ENCODE measurements at places on chromosomes 16 and 17.

DNA sequence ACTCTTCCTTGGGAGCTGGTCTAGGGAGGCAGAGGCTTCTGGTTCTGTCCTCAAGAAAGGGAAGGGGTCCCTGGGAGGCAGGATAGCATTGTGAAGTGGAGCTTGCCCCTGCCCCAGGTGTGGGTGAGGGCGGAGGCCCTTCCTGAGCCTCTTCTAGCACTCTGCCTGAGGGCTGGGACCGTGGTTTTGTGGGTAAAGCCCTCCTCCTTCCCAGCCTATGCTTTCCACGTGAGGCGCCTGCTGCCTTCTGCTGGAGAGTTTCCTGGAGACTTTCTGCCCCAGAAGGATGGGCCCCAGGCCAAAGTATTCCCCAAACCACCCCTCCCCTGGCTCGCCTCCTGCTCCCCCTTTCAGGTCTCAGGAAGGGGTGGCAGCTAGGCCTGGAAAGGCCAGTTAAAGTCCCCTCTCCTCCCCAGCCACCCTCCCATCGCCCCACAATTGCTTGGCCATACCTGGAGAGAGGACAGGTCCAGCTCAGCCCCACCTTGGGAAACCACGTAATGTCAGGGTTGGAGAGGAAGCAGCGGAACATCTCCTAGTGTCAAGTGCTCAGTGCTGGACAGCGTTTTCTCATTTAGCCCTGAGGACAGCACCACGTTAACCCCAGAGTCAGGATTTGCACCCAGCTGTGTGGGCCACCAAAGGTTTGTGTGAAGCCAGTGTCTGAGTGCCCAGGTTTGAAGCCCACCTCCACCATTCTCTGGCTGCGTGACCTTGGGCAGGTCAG, 5.6 kb downstream of the SBK1 start:
- no peak for DNase-seq

DNA sequence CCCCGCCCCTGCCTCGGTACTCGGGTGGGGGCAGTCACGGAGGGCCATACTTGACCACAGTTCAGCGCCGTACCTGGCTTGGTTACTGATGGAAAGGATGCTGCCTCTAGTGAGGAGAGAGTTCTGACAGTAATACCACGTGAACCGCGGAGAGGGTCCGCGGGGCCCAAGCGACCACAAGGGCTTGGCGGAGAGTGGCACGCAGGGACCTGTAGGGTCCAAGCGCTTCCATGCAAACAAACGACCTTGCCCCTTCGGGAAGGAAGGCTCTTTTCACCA, 9.2 kb downstream of the KDM6B start:
- no peak for DNase-seq

DNA sequence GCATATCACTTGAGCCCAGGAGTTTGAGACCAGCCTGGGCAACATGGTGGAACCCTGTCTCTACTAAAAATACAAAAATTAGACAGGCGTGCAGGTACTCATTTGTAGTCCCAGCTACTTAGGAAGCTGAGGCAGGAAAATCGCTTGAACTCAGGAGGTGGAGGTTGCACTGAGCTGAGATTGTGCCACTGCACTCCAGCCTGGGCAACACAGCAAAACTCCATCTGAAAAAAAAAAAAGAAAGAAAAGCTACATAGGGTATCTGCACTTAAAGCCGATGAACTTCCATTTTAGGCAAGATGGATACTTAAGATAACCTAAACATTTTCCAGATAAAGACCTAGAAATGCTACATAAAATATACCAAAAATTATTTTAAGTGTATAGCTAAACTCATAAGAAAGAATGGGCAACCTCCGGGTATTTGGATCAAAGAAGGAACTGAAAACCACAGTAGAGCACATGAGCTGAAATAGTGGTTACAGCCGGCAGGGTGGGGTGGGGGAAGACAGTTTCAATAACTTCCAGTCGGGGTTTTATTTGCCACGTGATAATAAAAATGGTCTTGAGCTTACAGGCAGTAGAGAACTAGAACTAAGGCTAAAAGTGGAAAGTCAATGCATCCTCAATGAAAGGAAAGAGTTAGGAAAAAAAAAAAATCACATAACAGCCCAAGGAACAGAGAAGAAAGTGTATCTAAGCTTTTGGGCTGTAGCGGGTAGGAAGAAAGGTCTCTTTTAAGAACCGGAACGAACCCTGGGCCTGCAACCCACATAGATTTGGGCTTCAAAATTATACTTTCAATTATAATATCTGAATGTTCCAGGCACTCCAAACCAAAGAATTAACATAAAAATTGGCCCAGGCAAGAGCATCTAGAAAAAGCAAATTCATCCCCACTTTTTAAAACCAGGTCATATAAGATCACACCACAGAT, 53.1 kb downstream of the CFDP1 start:
- no peak for DNase-seq

- no peak for DNase-seq
These were observed 298.6 kb downstream of the SEC14L1 start for GRCh38 chr17:77439189-77440018.

DNA sequence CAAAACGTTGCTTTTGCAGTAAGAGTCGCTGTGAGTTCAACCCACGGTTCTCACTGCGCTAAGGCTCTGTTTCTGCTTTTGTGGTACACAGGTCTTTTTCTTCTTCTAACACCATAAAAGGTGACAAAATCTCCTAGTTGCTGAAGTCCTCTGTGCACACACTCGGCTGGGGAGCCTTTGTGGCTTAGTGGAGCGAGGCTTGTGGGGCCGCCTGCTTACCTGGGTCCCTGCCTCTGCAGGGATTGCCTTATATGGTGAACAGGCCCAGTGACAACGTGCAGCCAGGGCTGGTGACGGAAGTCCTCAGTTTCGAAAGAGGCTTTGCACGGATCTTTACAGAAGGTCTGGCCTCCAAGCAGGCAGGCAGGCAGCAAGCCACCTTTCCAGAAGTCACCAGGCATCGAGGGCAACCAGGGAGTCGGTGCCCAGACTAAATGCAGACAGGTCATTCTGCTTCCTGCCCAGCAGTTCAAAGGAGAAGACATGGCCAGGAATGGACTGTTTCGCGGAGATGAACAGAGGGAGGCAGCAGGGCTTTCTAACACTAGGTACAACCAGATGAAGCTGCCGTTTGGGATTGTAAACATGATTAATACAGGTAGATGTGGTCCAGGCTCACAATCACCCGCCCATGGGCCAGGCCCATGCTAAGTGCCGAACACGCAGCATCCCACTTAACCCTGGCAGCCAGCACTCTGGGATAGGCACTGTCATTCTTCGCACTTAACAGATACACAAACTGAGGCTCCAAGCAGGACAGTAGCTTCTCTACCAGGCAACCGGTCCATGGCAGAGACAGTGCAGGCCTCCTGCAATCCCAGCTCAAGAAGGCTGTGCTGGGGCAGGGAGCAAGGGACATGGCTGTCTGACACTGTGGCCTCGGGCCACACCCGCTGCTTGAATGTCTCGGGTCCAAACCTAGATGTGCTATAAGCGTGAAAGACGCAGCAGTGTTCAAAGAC, 10.7 kb upstream of the MEAK7 start:
- no peak for DNase-seq

DNA sequence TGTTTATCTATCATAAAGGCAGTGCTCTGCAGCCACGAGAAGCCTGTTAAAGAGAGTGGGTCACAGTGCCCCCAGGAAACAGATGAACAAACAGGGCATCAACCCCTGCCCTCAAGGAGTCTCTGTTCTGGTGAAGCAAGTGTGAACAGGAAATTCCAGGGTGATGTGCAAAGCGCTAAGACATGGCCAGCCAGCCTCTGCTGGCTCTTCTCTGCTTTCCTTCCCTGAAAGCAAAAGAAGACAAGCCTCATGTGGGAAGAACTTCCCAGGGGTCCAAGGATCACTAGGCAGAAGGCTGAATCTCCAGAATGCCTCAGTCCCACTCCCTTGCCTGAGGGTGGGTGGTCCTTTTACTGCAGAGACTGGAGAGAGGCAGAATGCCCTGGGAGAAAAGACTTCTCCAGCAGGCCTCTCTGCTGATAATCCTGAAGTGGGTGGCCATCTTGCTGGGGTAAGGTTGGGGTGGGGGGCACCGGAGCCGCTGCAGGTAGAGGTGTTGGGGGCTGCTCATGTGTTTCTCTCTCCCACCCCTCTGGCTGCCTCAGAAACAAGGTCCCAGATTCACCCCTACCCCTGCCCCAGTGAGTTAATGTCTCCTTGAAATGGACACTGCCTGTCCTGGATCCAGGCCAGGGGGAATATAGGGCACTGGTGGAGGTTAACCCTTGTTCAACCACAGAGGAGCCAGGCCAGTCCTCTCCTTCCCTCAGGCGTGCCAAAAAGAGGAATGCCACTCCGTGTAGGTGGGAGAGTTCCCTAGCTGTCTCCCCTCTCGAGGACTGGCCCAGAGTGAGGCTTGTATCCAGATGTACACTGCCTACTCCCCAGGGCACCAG, 2.4 kb downstream of the ANKRD13B start:
- DNase-seq: no peak

- no peak for DNase-seq
These were observed 31.2 kb downstream of the CIBAR2 start for GRCh38 chr16:85081038-85081437.

GRCh38 chr16:17063201-17064139, 407.3 kb downstream of the XYLT1 start:
- no peak for DNase-seq

GRCh38 chr16:20830372-20830771, 24.0 kb downstream of the REXO5 start:
- DNase-seq: no peak

DNA sequence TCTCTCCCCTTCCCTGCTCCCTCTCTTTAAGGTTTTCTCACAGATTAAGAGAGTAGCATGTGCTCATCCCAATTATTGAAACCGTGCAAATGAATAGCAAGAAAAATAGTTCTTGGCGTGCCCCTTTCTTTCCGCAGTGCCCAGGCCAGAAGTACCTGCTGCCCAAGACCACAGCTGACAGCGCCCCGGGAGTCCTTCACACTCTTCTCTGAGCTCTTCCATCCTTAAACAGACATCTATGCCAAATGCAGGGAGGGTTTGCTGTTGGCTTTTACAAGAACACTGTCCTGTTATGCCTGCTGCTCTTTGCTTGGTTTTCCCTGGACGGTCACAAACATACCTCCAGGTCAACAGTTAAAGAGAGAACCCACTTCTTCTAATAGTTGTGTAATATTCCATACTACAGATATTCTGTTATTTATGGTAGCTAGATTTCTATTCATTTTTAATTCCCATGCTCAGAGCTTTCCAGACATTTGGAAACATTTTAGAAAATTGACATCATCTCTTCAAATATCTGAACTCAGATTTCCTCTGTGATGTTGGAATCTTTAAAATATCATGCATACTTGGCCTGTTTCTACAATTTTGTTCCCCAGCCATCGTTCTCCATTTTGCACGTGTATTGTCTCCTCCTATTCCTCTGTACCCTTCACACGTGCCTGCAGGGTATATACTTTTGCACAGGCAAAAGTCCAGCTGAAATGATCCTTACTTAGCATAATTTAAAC, 416.7 kb downstream of the WWOX start:
- no peak for DNase-seq

DNA sequence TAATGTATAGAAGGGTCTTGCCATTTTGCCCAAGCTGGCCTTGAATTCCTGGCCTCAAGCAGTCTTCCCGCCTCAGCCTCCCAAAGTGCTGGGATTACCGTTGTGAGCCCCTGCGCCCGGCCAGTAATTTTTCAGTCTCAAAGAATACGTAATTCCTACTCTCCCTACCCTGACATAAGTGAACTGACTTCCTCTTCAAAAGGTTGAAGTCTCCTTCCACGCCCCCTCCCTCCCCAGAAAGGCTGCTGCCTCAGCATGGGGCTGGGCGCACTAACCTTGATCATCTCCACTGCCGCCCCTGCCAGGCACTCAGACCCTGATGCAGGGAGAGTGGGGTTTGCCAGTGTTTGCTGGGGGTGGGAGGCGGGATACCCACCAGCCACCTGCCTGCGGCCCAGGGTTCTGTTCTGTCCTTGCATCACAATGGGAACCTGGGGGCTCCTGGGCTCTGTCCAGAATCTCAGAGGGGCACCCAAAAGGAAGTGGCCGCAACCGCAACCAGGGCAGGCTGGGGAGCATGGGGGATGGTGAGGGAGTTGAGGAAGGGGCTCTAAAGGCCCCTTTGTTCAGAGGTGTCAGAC, 27.5 kb downstream of the KIFC3 start:
- no peak for DNase-seq

All from hindlimb muscle (tissue), 1 donor.